Natural killer cell (primary cell): ENCODE measurements at places on chromosomes 3 and 15. TPM values are rescaled to one million over a fixed set of nuclear protein-coding genes. Genes with fewer than 3 reads are reported as not detected.

P2RY1 gene
- 1.0 TPM for total RNA-seq

DNA sequence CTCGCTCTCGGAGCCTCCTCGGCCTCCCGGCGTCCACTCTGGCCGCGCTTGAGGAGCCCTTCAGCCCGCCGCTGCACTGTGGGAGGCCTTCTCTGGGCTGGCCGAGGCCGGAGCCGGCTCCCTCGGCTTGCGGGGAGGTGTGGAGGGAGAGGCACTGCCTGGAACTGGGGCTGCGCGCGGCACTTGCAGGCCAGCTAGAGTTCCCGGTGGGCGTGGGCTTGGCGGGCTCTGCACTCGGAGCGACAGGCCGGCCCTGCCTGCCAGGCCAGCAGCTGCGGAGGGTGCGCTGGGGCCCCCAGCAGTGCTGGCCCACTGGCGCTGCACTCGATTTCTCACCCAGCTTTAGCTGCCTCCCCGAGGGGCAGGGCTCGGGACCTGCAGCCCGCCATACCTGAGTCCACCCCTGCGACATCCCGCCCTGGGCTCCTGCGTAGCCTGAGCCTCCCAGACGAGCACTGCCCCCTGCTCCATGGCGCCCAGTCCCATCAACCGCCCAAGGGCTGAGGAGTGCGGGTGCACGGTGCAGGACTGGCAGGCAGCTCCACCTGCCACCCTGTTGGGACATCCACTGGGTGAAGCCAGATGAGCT lies 765.0 kb downstream of the IGSF11 start:
- no peak for DNase-seq

- DNase-seq, result no peak
Observed at GRCh38 chr3:162094301-162094700, 597.7 kb downstream of the OTOL1 start.

- DNase-seq, result no peak
Observed at GRCh38 chr3:167480748-167481147, 6.9 kb upstream of the SERPINI2 start.

LZTFL1 gene
- total RNA-seq, result 19.8 TPM

UROC1 gene
- not detected for total RNA-seq

- peak; percentile 50 for DNase-seq
Observed at GRCh38 chr15:67146875-67147381, 81.5 kb downstream of the SMAD3 start.

DNA sequence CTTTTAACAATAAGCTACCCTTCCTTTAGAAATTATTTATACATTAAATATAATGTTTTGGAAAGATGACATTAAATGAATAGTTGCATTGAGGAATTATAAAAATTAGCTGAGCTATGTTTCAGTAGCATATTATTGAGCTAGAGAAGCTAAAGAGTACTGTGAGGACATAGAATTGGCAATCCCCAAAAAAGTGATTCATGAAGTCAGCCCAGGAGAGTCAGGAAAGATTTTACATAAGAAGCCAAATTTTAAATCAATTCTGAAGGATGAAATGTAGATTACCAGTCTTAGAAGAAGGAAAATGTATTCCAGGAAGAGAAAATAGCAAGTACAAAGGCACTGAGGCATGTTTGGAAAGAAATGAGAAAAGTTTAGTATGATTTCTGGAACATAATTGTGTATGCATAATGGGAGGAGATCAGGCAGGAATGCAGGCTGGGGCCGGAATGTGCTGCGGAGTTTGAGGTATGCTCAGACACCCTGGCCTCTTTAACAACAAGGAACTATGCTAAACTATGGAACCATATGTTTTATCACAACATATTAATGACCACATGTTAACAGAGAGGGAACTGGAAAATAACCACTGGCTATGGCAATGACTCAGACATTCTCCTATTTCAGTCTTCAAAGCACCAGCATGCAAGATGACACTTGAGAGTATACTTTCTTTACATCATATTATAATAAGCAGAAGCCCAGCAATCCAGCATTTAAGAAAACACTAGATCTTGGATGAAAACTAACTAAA lies 103.3 kb upstream of the COL8A1 start:
- DNase-seq, result no peak

ACTC1 gene
- total RNA-seq, result not detected

CCDC39 gene
- total RNA-seq, result not detected

GOLGA8S gene
- 2.3 TPM for total RNA-seq
